Stimulated activated CD4-positive, alpha-beta T cell treated with anti-CD3 and anti-CD28 coated beads, Interleukin-12 subunit alpha, Interleukin-12 subunit beta, amount 100 ng/mL, for 4 hours (primary cell): ENCODE measurements at places on chromosomes 5 and 9.

DNA sequence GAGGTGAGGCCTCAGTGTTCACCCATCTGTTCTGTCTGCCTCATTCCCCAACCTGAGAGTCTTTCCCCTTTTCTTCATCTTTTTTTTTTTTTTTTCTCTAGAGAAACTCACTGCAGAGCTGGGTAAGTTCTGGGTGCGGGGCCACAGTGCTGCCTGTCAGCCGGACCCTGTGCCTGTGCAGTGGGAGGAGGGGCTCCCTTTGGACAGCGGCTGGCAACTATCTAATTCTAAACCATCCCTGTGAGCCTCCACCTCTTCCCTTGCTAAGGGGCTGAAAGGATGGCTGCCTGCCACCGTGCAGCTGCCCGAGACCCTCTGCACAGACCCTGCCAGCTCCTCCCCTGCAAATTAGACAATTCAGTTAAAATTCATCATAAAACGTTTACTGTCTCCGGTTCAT is 14.1 kb downstream of the BTNL9 start:
- no peak for DNase-seq

DNA sequence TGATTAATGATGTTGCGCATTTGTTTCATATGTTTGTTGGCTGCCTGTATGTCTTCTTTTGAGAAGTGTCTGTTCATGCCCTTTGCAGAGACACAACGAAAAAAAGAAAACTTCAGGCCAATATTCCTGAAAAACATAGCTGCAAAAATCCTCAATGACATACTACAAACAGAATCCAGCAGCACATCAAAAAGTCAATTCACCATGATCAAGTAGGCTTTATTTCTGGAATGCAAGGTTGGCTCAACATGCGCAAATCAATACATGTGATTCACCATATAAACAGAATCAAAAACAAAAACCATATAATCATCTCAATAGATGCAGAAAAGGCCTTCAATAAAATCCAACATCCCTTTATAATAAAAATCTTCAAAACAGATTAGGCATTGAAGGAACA is 1.9 kb upstream of the ANKS6 start:
- no peak for DNase-seq

DNA sequence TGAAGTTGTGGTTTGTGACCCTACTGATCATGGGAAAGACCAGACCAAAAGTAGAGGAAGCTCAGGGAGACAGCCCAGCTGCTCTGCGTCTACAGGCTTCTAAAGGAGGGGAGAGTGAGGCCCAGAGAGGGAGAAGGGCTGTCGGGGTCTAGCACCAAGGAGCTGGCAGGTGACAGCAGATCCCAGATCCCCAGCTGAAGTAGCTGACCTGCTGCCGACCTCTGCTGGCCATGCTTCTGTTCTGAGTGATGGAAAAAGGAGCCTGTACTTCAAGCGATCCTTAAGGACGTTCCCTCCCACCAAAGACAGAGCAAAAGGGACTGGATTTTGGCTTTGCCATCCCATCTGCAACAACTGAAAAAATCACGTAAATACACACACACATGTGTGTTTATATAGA is 22.7 kb upstream of the QSOX2 start:
- no peak for DNase-seq

DNA sequence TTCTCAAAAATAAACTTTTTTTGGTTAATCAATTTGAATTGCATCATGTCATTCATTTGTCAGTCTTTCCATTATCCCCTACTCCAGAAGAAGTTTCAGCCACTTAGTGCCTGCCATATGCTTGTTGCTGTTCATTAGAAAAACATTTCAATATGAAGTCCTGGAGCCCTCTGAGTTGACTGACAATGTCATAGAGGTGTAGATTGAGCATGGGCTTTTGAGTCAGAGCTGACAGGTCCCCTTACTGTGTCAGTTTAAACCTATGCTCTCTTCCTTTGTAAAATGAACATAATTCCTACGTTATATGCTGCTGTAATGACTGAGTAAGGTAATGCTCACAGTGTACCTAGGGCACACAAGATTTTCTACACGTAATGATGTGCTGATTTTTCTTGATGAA is 114.0 kb downstream of the CTNND2 start:
- DNase-seq: no peak

DNA sequence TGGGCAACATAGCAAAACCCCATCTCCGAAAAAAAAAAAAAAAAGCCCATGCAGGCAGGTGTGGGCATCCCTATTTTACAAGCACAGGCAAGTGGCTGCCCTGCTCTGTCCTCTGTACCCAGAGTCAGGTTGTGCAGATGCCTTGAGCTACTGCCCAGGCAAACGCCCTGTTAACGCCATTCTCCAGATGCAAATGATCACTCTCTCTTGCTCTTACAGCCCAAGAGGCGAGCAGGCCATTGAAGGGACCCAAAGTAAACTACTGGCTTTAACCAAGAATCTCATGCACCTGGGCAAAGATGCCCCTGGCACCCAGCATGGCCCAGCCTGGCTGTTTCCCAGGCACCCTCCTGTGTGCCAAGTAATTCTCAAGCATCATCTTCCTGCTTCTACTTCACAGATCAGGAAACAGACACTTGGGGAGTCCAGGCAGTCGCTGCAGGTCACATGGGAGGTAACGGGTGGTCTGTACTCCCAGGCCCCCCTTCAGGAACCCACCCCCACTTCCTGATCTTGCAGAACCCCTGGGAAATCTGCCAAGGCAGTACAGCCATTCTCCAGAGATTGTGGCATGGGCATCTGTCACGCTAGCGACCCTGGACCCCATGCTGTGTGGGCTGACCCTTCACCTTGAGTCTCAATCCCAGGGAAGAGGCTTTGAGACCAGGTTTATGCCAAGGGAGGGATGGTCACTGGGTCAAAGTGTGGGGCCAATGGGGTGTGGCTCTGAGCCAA is 14.2 kb downstream of the EEIG1 start:
- no peak for DNase-seq

DNA sequence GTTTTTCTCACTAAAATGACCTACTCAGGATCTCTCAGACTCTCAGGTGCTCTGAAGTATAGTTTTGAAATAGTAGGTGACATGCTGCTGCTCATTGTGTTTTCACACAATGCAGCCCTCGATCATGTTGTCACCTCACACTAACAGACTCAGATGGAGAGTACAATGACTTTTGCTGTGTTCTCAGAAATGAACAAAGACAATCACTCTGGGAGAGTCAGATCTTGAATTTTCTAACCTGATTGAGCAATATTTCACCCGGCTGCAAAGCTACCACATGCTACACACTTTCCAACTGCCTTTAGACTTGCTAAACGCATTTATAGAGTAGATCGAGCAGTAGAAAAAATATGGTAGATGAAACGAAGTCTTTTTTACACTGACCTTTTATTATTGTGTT is 113.4 kb downstream of the ST8SIA4 start:
- DNase-seq: no peak

GRCh38 chr9:123928533-123929176 is 1.3 kb downstream of the DENND1A start:
- DNase-seq: no peak

DNA sequence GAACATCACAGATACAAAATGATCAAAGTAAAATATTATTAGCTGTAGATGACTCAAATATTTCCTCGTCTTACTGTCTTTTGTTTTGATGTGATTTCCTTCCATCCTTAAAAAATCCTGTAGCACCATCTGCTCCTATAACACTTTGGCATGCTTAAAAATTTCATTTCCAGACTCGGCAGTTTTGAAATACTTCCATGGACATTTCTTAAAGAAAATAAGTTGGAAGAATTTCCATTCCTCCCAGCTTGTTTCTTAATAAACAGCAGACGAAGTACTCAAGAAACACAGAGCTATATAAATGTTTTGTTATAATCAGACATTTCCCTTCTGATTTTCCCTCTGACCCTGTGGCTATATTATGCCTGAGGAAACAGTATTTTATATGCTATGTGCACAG is 41.2 kb upstream of the SVEP1 start:
- no peak for DNase-seq

DNA sequence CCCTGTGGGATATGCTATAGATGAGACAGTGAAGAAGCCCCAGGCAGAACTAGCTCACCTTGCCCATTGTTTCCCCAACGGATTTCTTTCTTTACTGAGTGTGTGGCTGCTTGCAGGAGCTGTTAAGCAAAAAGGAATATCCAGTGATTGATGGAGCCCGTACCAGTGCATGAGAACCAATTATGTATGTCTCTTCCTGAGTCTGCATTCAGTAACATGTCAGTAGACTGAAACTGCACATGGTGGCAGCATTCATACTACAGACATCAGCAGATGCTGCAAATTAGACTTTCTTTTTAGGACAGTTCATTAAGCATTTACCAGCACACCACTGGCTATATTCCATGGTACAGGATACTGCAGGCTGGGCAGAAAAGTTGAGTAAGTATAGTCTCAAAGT is 90.3 kb upstream of the PLCXD3 start:
- no peak for DNase-seq

- DNase-seq: no peak
These were observed 124.7 kb downstream of the FBN2 start for GRCh38 chr5:128413356-128413755.

GRCh38 chr5:173794901-173795416 is 93.2 kb upstream of the CPEB4 start:
- no peak for DNase-seq

- DNase-seq: no peak
These were observed 845.2 kb upstream of the CDH18 start for GRCh38 chr5:20833081-20833627.

DNA sequence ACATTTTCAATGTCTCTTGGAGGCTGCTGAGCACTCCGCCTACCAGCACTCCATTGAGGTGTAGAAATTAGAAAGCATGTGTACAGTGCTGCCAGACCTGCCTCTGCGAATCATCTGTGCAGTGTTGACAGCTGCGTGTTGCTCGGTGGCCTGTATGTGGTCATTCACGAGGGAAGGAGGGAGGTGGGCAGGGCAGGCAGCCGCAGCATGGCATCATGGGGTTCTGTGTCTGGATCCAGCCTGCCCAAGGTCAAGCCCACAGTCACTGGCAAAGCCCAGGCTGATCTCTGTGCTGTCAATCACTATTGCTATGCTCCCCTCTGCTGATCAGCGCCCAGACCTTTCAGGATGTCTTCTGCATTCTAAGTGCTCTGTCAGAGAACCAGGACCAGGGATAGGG is 8.0 kb upstream of the PDZD2 start:
- DNase-seq: no peak

DNA sequence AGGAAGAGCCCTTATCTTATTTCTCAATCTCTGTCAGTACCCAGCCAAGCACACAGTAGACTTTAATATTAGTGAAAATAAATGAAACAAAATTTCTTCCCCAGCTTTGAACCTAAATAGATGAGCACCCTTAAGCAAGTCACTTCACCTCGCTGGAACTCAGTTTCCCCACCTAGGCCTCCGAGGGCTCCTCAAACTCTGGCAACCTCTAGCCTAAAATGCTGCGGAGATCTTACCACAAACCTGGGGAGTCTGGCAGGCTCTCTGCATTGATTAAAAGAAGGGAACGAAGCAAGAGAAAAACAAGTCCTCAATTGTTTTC is 326 bp downstream of the RIGI start:
- no peak for DNase-seq

- no peak for DNase-seq
These were observed 116.6 kb upstream of the ABCA1 start for GRCh38 chr9:105044518-105044917.

DNA sequence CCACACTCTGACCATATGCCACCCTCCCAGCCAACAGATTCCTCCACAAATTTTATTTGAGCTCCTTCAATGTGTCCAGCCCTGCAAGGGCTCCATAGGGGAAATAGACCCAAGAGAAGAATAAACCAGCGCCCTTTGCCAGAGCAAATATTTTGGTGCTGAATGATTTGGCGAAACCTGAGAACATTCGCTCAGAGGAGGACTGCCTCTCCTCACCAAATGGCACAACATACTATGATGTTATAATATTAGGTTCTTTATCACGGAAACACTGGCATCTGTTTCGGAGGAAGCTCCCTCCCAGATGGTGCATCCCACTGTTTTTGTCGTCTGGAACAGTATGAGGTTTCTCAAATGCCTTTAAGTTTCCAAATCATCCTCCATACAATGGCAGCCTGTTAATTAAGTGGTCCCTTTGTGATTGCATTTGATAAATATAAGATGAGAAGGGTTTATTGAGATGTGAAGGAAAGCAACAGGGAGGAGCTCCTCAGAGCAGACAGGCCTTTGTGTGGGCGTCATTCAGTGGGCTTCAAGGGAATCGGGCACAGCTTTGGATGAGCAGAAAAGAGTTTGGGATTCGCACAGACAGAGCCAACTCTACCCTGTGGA is 139.1 kb upstream of the ADRA1B start:
- no peak for DNase-seq

DNA sequence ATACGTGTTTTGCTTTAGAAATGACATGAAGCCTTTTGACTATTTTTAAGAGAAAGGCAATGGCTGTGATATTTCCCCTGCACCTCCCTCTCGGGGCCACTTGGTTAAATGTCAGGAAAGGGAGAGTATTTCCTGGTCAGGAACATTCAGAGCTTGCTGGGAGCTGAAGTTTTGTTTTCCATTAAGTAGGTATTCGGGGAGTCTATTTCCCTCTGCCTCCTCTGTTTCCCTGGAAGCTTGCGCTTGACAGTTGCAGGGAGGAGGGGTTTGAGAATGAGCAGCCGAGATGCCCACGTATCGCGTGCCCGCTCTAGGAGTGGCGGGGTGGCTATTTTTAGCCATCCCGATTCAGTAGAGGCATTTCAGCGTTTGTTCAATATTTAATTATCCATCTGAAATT is 6.7 kb downstream of the DAB2IP start:
- no peak for DNase-seq

DNA sequence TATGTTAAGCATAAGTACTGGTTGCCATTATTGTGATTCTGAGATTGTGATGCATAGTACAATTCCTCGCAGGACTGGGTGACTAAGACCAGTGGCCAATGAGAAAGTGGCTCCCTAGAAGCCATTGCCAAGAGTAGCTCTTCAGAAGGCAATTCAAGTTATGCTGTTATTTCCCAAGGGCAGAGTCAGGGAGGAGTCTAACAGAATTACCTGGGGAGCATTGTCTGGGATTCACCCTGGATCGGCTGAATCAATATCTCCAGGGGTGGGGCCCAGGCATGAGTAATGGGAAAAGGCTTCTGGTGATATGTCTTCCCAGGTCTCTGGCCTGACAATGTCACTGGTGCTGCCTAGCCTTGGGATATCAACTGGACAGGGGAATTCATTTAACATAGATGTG is 10.9 kb upstream of the ARHGEF28 start:
- DNase-seq: no peak

DNA sequence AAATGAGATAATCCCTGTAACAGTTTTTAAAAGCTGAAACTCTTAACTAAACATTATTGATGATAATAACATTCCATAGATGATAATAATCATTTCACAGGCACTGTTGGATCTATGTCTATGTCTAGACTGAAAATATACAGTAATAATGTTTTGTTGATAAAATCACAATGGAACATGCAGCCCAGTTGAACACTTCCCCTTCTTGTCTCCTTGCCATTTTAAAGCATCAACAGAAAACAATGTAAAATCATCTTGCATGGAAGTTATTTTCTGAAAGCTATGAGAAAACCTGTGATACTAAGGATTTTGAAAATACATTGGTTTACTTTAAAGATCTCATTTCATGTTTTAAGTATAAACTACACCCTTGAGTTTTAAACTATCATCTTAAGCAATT is 1.9 kb downstream of the GAPT start:
- DNase-seq: no peak
